ENCODE measurements at places on chromosomes 4 and X. TPM values are rescaled to one million over a fixed set of nuclear protein-coding genes. Genes with fewer than 3 reads are reported as not detected.

The RTL5 gene
- 2.4 TPM for total RNA-seq

The PRR32 gene
- not detected for total RNA-seq

The MAGEA11 gene
- total RNA-seq = not detected

The POLN gene
- 3.2 TPM for total RNA-seq

All from activated naive CD8-positive, alpha-beta T cell treated with anti-CD3 and anti-CD28 coated beads, Interleukin-2, amount 10 ng/mL, durations not matched to agents 7 days and 5 days (primary cell).